T47D (cell line): ENCODE measurements at places on chromosomes 3 and 15.

- no peak for DNase-seq
These were observed 40.1 kb downstream of the RPN1 start for GRCh38 chr3:128610451-128611070.

DNA sequence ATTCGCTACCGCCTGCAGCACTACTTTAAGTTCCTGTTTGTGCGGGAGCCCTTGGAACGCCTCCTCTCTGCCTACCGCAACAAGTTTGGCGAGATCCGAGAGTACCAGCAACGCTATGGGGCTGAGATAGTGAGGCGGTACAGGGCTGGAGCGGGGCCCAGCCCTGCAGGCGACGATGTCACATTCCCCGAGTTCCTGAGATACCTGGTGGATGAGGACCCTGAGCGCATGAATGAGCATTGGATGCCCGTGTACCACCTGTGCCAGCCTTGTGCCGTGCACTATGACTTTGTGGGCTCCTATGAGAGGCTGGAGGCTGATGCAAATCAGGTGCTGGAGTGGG, 995 bp downstream of the CHST14 start:
- peak; percentile 90 for DNase-seq

- DNase-seq: peak; percentile 80
These were observed 156.7 kb upstream of the MEF2A start for GRCh38 chr15:99409097-99409473.

DNA sequence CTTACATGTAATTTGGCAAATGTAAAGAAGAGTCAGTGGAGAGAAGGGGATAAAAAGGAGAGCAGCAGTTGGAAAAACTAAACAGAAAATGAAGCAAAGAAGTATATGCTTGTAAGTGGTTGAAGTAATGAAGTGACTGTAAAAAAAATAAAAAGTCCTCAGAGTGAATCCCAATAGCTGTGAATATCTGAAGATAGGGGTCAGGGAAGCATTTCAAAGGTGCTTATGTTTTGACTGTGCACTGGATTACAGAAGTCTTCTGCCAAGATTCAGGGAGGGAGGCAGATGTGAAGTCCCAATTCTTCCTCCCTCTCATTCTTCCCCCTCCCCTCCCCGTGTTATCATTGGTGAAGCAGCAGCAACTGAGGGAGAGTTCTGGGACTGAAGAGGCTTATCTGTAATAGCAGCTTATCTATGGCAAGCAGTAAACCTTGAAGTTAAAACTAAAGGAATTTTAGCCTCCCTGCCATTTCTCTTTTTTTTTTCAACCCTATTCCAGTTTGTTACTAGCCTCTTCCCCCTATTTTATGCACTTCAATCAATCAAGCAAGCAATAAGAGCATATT, 597.9 kb downstream of the IGSF11 start:
- DNase-seq: no peak

DNA sequence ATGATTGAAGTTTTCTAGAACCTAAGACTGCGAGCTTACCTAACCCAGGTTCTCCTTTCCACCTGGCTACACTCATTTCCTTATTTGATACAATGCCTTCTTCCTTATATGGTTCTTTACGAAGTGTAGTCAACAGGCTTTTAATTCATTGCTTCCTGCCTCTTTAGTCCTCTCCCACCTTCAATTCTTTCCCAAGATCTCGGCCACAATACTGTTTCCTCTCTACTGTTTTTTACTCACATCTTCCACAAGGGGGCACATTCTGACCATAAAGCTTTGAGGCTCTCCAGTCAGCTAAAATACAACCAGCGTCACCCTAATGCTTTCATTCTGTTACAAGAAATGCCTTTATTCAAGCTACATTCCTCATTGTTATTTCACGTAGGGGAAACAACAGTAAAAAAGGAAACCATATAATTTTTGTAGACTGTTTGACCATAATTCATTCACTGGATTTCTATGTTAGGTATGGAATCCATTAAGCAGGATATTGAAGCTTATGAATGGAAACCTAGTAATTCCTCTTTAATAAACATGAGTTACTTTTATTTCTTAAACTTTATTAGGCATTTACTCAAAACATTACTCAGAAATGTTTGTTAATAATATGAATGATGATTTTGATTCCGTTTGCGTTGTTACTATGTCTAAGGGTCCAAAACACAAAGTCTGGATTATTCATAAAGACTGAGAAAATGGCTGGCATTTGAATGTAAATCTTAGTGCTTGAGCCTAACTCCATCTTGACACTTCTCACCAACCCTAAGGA, 29.5 kb upstream of the VEPH1 start:
- DNase-seq: peak; percentile 91

- no peak for DNase-seq
These were observed 32.8 kb downstream of the COPS2 start for GRCh38 chr15:49122541-49123062.

GRCh38 chr3:151383956-151384355, 597 bp downstream of the P2RY12 start:
- no peak for DNase-seq

DNA sequence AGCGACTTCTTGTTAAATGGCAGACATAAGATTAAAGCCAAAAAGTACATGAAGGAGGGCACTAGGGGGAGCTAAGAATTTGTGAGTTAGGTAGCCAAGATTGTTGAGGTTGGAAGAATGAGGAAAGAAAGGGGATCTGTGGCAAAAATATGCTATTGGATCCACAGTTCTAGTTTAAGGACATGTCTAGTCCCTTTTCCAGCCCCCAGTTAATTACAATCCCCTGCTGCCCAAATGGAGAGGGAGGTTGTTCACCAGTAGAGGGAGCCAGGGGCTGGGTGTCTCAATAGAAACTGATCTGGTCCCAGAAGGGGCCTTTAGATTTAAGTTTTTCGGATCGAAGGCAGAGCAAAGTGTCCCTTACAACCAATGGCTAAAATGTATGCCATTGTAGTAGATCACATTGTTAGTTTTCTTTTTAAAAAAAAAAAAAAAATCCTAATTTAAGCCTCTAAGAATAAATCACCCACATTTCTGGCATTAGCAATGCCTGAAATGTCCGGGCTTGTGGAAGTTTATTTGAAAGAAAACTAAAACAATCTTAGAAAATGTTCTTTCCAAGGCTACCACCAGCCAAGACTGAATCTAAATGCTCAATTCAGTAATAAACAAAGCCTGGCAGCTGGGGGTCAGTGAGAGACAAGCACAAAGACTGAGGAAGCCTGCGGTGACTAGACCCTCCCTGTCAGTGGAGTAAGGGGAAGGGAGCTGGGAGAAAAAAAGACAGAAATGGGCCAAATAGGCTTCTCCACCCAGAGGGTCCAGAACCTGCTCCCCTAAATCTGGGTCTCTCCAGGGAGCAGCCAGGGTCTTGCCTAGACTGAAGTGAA, 7.1 kb downstream of the COL8A1 start:
- no peak for DNase-seq

- no peak for DNase-seq
These were observed 56.8 kb upstream of the TPM1 start for GRCh38 chr15:62985768-62986167.

DNA sequence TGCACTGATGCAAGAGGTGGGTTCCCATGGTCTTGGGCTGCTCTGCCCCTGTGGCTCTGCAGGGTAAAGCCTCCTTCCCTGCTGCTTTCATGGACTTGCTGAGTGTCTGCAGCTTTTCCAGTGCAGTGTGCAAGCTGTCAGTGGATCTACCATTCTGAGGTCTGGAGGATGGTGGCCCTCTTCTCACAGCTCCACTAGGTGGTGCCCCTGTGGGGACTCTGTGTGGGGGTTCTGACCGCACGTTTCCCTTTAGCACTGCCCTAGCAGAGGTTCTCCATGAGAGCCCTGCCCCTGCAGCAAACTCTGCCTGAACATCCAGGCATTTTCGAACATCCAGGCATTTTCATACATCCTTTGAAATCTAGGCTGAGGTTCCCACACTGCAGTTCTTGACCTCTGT, 329.8 kb upstream of the NAALADL2 start:
- no peak for DNase-seq

DNA sequence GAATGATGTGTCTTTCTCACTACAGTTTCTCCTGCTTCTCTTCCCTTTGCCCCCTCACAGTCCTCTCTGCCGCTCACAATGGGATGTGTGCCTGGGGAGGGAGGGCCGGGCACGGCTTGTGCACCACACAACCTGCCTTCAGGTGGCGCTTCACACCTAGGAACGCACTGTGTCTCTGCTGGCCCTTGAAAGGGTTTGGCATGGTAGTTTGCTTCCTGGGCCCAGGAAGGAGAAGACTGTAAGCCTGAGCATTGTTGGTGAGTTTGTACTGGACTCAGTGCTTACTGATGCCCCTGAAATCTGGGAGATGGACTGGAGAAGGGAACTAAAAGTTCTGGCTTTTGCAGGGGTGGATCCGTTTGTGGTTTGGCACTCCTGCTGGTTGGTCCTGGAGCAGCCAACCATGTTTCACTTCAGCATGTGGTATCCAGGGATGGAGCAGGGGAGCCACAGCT, 9.2 kb downstream of the ALPK3 start:
- DNase-seq: peak; percentile 68

- no peak for DNase-seq
These were observed 834.3 kb downstream of the PLOD2 start for GRCh38 chr3:145326666-145327065.

DNA sequence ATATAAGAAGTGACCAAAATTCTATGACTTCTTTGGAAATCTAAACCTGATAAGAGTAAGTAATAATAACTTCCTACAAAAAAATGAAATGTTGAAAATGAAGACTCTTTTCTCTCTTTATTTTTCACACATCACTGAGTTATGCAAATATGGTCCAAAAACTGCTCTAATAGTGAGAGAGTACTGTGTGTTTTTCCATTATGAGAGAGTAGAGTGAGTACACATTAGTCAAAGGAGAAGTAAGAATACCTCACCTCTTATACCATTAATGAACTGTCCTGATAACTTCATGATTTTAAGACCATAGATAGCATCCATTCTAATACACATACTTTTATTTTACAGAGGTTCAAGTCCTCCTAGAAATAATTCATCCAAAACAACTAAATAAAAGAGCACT, 1310.2 kb downstream of the SI start:
- DNase-seq: no peak

DNA sequence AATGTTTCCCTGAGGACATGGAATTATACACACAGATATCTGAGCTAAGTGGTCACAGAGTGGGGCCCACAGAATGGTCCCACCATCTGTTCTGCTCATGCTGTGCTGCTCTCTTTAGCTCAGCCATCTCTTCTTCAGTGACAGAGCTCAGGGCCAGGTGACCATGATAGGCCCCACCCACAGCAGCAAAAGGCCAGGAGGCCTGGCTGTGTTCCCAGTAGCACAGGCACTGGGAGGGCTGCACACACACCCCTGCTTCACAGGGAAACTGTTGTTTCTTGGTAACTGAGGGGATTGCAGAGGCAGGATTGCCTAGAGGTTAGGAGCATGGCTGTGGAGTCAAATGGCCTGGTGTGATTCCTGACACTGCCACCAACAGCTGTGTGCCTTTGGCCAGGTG, 4.8 kb upstream of the FBXW12 start:
- no peak for DNase-seq

DNA sequence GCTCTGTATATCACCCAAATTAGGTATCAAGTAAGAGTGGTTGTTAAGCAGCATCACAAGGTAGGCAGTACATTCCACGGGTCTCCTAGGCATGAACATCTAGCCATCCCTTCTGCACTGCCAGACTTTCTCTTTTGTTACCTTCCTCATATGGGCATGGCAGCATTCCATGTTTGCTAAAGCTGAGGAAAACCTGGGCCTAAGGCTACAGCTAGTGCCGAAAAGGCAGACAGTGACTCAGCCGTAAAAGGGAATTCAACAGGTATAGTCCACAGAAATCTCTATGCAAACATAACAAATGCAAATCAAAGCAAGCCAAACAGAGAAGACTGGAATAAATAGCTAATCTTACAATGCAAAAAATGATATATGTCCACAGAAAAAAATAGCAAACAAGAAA, 645.4 kb downstream of the ZBBX start:
- DNase-seq: peak; percentile 83

DNA sequence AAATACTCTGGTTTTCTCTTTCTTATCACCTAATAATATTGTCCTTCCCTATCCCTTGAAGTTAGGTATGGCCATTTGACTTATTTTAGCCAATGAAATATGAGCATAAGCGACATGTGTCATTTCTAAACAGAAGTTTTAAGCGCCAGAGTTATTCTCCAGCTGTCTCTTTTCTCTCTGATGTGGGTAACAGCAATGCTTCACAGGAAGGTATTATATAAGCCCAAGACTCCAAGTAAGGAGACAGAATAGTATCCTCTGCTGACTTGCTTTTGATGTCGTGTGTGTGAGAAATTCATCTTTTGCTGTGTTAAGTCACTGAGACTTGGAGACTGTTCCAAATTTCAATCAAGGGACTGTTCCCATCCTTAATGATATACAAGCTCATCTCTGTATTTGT, 224.6 kb upstream of the NECTIN3 start:
- DNase-seq: no peak

- DNase-seq: no peak
These were observed 116.1 kb upstream of the DNAJC19 start for GRCh38 chr3:181105646-181106045.

DNA sequence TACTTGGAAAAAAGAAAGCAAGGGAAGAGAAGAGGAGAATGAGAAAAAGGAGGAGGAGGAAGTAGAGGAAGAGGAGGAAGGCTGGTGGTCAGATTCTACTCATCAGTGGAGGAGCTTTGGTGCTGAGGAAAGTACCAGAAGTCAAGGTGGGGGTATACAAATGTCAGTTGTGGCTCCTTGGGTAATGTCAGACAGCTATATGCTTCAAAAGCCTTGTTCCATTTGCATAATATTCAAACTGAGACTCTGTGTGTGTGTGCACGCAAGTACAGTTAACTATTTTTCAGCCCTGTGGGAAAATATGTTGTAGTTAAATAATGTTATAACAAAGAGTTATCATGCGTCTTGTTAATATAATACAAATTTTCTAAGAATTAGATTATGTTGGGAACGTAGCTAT, 609.7 kb downstream of the PDCD6IP start:
- DNase-seq: no peak

- DNase-seq: no peak
These were observed 651.2 kb downstream of the DIPK2A start for GRCh38 chr3:144622845-144623244.

DNA sequence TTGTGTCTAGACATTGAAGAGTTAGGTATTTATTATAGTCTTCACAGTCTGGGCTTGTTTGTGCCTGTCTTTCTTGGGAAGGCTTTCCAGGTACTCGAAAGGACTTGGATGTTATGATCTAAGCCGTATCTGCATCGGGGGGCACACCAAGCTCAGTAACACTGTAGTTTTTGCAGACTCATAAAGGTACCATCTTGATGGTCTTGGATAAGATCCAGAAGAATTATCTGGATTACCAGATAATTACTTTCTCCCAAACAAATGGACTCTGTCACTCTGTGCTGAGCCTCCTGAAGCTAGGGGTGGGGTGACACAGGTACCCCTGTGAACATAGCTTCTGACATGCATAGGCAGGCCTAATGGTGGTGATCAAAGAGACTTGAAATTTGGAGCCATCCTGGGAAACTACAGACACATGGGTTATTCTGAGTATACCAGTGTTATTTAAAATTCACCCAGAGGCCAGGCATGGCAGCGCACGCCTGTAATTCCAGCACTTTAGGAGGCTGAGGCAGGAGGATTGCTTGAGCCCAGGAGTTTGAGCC, 238.6 kb upstream of the TPM1 start:
- no peak for DNase-seq

GRCh38 chr15:39573287-39573686, 7.6 kb upstream of the THBS1 start:
- DNase-seq: no peak

GRCh38 chr3:57017459-57017845, 43.0 kb upstream of the SPATA12 start:
- DNase-seq: no peak

- DNase-seq: no peak
These were observed 25.3 kb downstream of the LOXL1 start for GRCh38 chr15:73951601-73952000.

GRCh38 chr3:11155341-11156025, 1.2 kb downstream of the HRH1 start:
- peak; percentile 68 for DNase-seq
